ENCODE measurements at places on chromosomes 2 and 18. TPM values are rescaled to one million over a fixed set of nuclear protein-coding genes. Genes with fewer than 3 reads are reported as not detected.

GRCh38 chr2:215361211-215361875 lies 49.5 kb downstream of the ATIC start:
- DNase-seq: no peak

GRCh38 chr2:28764909-28765711 lies 13.5 kb downstream of the PPP1CB start:
- no peak for DNase-seq

GRCh38 chr2:234517971-234518370 lies 21.1 kb upstream of the ARL4C start:
- DNase-seq: no peak

The SIX2 gene
- 13.5 TPM for total RNA-seq

The SELENOI gene
- total RNA-seq: 11.8 TPM

DNA sequence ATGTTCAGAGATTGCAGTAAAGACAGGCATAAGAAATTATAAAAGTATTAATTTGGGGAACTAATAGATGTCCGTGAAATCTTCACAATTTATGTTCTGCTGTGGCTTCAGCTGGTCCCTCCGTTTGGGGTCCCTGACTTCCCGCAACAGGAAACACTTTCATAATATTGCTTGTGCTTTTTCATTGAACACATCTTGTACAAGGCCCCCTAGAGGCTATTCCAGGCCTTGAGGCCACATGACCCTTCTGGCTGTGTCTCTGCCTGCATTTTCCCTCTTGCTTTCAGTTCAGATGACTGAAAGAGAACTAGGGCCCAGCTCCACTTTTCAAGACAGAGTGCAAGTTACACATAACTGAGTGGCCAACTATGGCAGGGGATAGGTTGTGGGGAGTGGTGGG lies 164.1 kb downstream of the TMEM247 start:
- DNase-seq: no peak

The RNPEPL1 gene
- 71.1 TPM for total RNA-seq

- DNase-seq: peak; percentile 40
Measured at GRCh38 chr18:48590678-48591077, 51.8 kb downstream of the CTIF start.

The GALNT13 gene
- 2.5 TPM for total RNA-seq

- no peak for DNase-seq
Measured at GRCh38 chr2:49162151-49162550, 7.8 kb upstream of the FSHR start.

DNA sequence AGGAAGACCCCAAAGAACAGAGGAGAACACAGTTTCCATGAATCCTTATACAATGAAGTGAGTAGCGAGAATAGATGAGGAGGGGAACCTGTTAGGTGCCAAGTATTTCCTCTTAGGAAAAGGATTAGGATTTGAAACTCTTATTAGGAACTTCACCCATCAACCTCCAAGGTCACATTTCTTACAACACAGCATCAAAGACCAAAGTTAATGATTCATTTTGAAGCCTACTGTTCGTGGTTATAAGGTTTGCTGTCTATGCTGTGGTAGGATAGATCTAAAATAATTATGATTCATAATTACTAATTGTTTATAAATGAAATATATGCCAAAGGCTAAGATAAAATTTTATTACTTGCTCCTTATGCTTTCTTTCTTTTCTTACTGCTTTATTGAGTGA lies 6.1 kb downstream of the CFAP221 start:
- no peak for DNase-seq

- no peak for DNase-seq
Measured at GRCh38 chr2:59589881-59590280, 963.6 kb downstream of the BCL11A start.

The TANK gene
- 59.2 TPM for total RNA-seq

The FBXO41 gene
- 3.5 TPM for total RNA-seq

DNA sequence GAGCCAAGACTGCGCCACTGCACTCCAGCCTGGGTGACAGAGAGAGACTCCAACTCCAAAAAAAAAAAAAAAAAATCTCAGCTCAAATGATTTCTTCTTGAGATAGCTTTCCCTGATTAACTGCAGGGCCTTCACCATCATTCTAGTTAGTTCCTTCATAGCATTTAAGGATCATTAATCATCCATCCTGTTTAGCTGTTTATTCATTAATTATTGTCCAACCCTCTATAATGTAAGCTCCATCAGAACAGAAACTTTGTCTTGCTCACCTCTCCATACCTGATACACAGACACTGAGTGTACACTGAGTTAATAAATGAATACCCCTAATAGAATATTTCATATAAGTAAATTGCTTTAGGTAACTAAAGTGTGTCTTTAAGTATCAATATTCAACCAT lies 42.2 kb upstream of the ENOSF1 start:
- DNase-seq: no peak

GRCh38 chr2:127081826-127082633 lies 24.9 kb downstream of the BIN1 start:
- DNase-seq: no peak

DNA sequence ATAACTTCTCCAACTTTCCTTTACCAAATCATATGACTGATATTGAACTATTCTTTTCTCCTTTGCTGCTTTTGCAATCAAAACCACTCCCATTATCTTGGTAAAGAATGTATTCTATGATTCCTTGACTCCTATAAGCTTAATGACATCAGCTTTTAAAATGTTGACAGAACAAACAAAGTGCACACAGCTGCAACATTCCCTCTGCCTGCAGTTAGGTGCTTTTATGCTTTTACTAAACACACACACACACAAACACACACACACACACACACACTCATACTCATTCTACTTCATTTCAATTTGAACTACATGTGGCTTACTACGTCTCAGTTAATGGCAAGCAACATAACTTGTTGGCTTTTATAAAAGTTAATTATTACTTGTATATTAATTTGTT lies 946.6 kb downstream of the DPP10 start:
- DNase-seq: no peak

The ALPP gene
- not detected for total RNA-seq

- DNase-seq: no peak
Measured at GRCh38 chr2:36781907-36782720, 85.6 kb downstream of the VIT start.

GRCh38 chr2:191932286-191932685 lies 85.4 kb upstream of the CAVIN2 start:
- no peak for DNase-seq

The CPLX4 gene
- not detected for total RNA-seq

DNA sequence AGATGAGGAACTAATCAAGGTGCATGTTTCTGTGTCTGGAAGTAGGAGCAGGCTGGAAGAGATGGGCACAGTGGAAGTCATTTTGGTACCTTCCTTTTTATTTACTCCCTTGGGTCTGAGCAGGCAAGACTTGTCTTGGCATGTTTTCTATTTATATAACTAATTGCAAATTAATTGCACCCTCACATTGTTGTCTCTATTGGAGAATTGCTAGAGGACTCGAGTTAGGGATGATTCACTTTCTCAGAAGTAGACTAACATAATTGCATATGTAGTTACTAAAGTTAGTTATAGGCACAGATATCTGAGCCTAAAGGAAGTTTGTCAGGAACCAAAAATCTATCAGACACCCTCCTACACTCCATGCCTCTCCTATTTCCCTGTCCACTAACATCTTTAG lies 92.8 kb upstream of the NRP2 start:
- no peak for DNase-seq

The NT5C1B gene
- not detected for total RNA-seq

- DNase-seq: no peak
Measured at GRCh38 chr2:99802734-99803133, 312.9 kb upstream of the REV1 start.

GRCh38 chr2:159921752-159922404 lies 123.9 kb upstream of the CD302 start:
- DNase-seq: no peak

GRCh38 chr2:70354264-70354949 lies 52.5 kb upstream of the FAM136A start:
- no peak for DNase-seq

The CXCR4 gene
- total RNA-seq: 42.2 TPM

The ZNF512 gene
- total RNA-seq: 16.8 TPM

The TTR gene
- total RNA-seq: not detected
